ENCODE measurements at places on chromosomes 12 and 14.

- DNase-seq = no peak
Observed at GRCh38 chr14:33564774-33565630, 385.9 kb downstream of the EGLN3 start.

- DNase-seq = no peak
Observed at GRCh38 chr12:132618683-132619043, at the start of gene P2RX2. TSS of gene P2RX2 (plus strand) at chr12:132618776. CDS start at chr12:132618817, 41 bp downstream.

DNA sequence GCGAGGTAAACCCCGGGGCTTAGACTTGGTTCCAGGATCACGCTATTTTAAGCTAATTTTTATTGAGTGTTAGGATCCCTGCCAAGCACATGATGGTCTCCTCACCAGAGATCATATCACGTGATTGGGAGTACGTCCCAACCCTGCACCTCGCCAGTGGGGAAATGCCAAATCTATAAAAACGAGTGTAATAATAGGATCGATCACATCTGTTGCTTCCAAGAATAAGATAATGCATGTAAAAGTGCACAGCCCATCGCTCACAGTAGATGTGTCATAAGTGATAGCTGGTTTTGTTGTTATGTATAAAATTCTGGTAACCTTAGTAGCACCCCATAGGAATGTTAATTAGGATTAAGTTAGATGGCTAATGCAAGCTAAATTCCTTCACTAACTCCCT is 581.0 kb upstream of the TMEM132C start:
- DNase-seq = no peak

DNA sequence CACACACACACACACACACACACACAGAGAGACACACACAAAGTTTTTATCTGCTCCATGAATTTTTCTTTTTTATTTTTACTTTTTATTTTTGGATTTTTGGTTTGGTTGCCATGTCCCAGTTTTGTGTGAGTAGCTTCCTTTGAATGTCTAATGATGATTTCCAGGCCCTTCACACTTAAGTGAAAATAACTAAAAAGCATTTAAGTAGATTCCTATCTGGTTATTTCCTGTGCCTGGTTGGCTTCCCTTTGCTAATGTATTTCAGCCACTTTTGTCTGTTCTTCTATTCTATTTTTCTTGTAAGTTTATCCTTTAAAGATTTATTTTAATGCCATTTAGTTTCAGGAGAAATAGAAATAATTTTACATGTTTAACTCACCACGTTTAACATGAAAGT is 755.4 kb downstream of the SLC6A15 start:
- DNase-seq = no peak

All from activated T-helper 1 cell treated with anti-CD3 and anti-CD28 coated beads, Interleukin-12 subunit alpha, Interleukin-12 subunit beta, Interleukin-2, Interleukin-4 antibody, amounts not matched to agents 30 ng/mL and 10 ng/mL and 1 ng/mL, durations not matched to agents 14 hours and 24 hours and 36 hours (primary cell).